ENCODE measurements at places on chromosomes 1 and 21. TPM values are rescaled to one million over a fixed set of nuclear protein-coding genes. Genes with fewer than 3 reads are reported as not detected.

The ARL8A gene
- 38.9 TPM for total RNA-seq

The CD53 gene
- not detected for total RNA-seq

The KCNA2 gene
- 0.04 TPM for total RNA-seq

The CELA3A gene
- total RNA-seq: not detected

The TEX38 gene
- total RNA-seq: not detected

The TFF1 gene
- total RNA-seq: 31.5 TPM

The LIPI gene
- not detected for total RNA-seq

The F3 gene
- total RNA-seq: 1.9 TPM

The RIPK4 gene
- total RNA-seq: 13.3 TPM

The NEXN gene
- 6.8 TPM for total RNA-seq

The ANXA9 gene
- 1.0 TPM for total RNA-seq

The PRAMEF20 gene
- not detected for total RNA-seq

The PPIAL4G gene
- not detected for total RNA-seq

The COL6A2 gene
- total RNA-seq: 16.4 TPM

The C1orf167 gene
- total RNA-seq: not detected

The VHLL gene
- total RNA-seq: not detected

The S100A12 gene
- not detected for total RNA-seq

The FLG2 gene
- not detected for total RNA-seq

The AADACL4 gene
- total RNA-seq: not detected

The SLC35A3 gene
- 11.1 TPM for total RNA-seq

The SLC44A5 gene
- 0.07 TPM for total RNA-seq

The KRTAP19-5 gene
- total RNA-seq: not detected

The CAMK1G gene
- 0.24 TPM for total RNA-seq

The MSH4 gene
- total RNA-seq: 0.03 TPM

The IL19 gene
- total RNA-seq: not detected
